ENCODE measurements at places on chromosomes 12 and 14.

DNA sequence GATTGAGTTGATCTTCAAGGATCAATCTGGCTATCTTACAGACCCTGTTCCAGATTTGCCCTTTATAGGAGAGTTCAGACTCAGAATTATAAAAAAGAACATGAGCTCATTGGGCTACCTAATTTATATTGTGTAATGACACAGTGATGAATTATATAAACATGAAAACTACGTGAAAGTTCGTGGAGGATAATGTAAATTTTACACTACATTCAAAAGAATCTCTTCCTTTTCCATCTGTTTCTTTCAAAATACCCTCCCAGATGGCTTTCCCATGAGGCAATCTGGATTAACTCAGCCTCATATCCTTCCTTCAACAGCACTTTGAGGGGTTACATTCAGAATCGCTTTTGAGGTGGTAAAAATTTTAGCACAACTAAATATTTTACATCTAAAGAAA is 129.3 kb downstream of the HMGA2 start:
- DNase-seq = no peak

DNA sequence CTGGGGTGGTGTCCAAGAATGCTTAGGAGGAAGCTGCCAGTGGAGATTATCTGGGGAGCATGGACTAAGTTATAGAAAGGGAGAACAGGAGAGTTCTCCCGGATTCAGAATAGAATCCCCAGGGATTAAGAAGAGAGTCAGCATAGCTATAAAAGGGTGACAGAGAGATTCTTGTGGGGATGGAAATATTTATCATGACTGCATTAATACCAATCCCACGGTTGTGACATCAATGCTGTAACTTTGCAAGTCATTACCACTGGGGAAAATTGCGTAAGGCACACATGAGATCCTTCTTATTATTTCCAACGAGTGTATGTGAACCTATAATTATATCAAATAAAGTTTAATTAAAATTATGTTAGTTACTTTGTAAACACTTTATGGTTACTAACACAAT is 447.9 kb upstream of the TMEM132C start:
- no peak for DNase-seq

- DNase-seq = no peak
Observed at GRCh38 chr12:57092529-57092862, 3.6 kb downstream of the NAB2 start.

DNA sequence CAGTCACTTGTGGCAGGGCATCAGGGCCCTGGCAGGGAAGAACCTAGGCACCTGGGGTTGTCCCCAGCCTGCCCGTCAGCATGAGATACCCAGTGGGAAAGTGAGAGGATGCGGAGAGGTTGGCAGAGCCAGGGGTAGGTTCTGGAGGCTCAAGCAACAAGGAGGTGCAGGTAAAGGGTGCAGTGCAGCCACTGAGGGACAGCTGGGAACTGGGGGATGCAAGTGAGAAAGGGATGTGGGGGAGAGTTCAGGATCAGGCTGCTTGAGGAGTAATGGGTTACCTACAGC is 18.7 kb downstream of the VASH1 start:
- no peak for DNase-seq

Data from GM06990 (cell line).